ENCODE measurements at places on chromosomes 13 and 19.

GRCh38 chr19:40941481-40942219, 49.4 kb upstream of the CYP2B6 start:
- DNase-seq: no peak

GRCh38 chr13:45747071-45747470, 45.0 kb downstream of the CBY2 start:
- no peak for DNase-seq

DNA sequence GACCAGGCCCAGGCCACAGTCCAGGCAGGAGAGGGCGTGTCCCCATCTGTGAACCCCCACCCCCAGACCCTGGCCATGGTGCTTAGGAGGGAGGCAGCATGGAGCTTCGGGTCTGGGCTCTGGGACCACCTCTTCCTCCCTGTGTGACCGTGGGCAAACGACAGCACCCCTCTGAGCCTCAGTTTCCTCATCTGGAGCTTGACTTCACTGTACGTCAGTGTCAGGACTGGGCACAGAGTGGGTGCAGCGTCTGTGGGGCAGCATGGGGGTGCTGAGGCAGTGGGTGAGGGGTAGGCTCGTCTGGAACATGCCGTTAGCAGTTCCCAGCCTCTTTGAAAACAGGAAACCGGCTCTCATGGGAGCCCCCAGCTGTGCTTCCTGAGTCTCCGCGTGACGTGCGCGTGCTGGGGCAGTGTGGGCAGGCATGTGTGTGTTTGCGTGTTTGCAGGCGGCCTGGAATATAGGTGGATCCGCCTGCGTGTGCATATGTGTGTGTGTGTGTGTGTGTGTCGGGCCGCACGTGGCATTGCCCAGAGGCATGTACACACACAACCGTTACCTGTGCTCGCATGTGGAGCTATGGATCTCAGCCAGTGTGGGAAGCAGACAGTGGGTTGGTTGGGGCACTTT, 15.8 kb downstream of the ARRDC2 start:
- peak; percentile 32 for DNase-seq

- DNase-seq: no peak
Measured at GRCh38 chr13:112079696-112080095, 12.7 kb downstream of the SOX1 start.

- DNase-seq: no peak
Measured at GRCh38 chr13:69389899-69390298, 717.7 kb upstream of the ATXN8OS start.

GRCh38 chr13:30972888-30973377, 40.5 kb downstream of the TEX26 start:
- DNase-seq: no peak

GRCh38 chr13:92802776-92803175, 423.8 kb upstream of the GPC6 start:
- DNase-seq: no peak

DNA sequence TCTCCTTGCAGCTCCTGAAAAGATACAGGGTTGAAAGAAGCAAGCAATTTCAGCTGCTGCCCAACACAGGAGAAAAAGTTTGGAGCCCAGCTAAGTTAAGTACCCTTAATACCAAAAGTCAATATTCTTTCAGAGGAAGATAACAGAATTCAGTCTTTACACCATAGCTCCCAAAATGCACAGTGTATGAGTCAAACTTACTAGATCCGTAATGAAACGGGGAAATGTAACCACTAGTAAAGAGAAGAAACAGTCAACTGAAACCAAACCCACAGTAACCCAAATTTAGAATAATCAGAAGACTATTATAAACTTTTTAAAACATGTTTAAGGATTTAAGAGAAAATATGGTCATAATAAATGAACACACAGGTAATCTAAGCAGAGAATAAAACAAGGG, 45.2 kb downstream of the SUCLA2 start:
- no peak for DNase-seq

DNA sequence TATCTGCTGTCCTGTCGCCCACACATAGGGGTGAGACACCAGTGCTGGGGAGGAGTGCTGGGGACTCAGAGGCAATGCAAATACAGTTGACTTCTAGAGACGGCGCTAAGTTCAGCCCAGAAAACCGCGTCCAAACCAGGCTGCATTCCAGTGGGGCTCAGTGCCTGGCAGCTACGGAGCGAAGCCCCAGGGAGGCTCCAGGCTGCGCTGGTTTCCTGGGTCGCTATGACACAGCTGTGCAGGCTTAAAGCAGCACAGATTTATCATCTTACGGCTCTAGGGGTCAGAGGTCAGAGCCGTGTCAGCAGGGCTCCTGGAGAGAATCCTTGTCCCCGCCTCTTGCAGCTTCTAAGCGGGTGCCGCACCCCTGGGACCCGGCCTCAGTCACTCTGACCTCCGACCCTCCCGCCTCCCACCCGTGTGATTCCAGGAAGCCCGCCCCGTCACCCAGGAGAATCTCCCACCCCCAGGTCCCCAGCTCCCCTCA, 61.6 kb downstream of the ANKRD10 start:
- DNase-seq: no peak

GRCh38 chr19:17479325-17479791, 9.0 kb downstream of the SLC27A1 start:
- DNase-seq: no peak

GRCh38 chr19:51247972-51248590, 2.8 kb upstream of the SIGLECL1 start:
- no peak for DNase-seq

DNA sequence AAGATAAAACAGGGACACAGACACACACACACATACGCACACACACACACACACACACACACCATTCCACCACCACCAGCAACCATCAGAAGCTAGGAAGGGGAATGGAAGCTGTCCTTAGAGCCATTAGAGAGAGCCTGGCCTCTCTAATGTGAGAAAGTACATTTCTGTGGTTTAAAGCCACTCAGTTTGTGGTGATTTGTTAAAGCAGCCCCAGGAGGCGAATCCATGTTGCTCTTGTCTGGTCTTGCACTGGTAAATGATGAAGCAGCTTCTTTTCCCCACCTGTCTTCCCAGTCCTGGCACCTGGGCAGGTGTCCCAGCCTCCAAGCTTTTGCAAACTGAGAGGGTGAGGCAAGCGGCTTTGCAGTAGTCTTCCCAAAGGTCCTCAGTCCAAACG, 118.9 kb upstream of the KL start:
- DNase-seq: no peak

DNA sequence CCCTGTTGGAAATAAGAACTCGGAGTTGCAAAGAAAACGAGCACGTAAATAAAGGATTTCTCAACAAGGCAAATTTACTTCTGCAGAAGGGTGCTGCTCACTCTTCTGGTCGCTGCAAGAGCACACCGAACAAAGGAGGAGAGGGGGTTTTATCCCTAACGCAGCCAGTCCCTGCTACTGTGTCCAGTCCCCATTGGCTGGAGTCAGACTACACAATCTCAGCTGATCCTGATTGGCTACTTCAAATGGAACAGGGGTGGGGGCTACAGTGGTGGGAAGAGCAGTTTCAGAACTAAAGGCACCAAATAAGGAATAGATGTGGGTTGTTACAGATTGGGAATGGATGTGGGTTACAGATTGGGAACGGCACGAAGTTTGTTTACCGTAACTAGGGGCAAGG, 63.9 kb upstream of the MCF2L start:
- no peak for DNase-seq

DNA sequence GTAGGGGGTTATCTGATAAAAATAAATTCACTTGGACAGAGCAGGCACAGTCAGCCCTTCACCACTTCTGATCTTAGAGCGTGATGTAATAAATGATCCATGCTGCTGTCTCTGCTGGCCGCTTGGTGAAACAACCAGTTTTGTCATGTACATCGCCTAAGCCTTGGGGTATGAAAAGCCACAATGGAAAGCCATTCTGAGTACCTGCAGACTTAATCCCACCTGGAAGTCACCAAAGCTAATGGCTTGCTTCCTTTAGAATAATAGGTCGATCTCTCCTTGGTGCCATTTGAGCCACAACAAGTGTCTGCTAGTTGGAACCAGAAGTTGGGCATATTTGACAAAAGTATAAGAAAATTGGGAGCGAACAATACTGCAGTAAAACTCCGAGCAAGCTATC, 1649.7 kb upstream of the SPRY2 start:
- no peak for DNase-seq

DNA sequence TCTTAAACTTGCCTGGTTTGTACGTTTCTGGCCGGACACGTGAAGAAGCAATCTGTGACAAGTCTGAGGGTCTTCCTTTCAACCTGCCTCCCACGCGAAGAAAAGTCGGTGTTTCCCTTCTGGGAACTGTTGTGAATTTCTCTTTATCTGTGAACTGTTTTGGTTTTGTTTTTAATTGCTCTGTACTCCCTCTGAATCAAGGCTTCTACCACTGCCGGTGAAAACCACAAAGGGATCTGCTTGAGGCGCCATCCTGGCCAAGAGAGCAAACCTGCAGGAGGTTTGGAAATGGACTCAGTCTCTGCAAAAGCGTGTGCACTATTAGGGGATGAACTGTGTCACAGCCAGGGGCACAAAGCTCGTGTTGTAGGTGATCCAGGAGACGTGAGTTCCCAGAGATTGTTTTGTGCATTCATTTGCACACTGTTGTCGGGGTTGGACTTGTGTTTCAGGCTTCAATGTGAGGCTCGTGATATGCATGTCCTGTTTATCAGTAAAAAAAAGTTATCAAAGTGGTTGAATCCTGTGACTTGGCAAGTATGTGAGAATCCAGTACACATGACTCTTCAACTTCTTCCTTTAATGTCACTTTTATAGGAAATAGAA, 9.7 kb downstream of the SIGLEC8 start:
- DNase-seq: no peak

- no peak for DNase-seq
Measured at GRCh38 chr13:33158816-33159215, 126.7 kb downstream of the STARD13 start.

- DNase-seq: no peak
Measured at GRCh38 chr19:31534786-31535657, 185.8 kb upstream of the TSHZ3 start.

GRCh38 chr13:96575423-96576320, 418.6 kb downstream of the OXGR1 start:
- DNase-seq: no peak

DNA sequence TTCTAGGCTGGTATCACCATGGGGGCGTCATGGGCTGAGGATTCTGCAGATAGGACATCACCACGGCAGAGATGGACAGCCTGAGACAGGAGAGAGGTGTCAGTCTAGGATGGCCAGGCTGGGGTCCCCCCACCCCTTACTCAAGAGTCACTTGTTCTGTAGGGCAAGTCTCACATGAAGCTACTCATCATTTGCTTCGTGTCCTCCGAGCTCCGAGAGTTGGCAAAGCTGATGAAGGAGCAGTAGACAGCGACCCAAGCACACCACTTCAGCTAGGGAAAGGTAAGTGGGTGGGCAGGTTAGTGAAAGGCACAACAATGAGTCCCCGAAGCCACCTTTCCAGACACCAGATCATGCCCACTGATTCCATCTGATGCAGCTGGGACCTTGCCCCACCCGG, 1.7 kb downstream of the WDR83 start:
- DNase-seq: no peak

DNA sequence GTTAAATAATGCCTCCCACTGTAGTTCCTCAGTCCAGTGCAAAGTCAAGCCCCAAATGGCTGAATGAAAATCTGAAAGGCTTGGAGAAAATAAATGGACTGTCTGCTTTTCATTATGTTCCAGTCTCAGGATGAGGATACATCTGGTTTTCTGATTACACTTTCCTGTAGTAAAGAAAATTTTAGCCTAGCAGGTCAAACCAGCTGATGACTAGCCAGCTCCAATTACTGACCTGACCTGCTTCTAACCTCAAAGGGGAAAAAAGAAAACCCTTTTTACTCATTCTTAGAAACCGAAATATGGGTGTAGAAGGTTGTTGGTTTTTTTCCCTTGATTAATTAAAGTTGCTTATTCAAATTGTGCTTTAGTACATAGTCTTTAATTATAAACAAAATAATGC, 418.4 kb downstream of the EFNB2 start:
- no peak for DNase-seq

- no peak for DNase-seq
Measured at GRCh38 chr13:32645854-32646253, 59.6 kb downstream of the PDS5B start.

DNA sequence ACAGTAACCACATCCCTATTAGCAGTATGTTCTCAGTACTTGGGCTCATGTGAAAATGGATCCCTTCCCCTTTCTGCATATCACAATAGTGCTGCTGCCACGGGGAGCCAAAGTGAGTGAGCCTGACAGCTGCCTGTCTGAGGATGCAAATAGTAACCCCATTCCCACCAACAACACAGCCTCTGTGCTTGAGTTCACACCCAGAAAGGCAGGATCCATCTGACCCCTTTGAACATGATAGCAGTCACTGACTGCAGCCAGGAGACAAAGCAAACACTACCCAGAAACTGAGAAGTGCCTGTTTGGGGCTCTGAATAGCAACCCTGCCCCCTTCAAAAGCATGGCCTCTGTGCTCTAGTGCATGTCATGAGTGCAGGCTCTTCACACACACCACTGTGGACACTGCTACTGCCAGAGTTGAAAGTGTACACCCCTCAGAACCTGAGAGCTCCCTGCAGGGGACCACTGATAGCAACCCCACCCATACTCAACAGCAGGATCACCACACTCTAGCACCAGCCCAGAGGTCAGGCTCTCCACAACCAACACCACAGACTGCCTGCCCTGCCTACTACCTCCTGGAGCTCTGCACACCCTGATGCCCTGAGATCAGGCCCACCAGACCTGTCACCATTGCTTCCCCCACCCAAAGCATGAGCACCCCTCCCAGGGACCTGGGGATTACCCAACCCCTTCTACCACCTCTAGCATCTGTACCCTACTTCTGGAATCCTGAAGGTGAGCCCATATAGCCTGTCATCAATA, 1563.5 kb upstream of the PRR20A start:
- DNase-seq: no peak

DNA sequence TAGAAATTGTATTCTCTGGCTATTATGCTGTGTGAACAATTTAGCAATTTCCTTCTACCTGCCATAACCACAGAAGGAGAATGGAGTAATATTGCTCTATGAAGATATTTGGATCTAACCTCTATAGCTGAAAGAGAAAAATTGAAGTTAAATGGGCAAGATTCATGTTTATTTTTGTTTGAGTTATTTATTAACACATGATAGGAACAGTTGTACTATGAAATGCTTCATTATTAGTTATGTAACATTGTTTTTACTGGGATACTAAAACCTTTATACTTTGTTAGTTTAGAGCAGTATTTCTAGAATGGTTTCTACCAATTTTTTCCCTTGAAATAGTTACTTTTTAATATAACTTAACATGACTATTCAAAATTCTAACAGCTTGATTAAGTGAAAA, 27.3 kb upstream of the VWA8 start:
- no peak for DNase-seq

DNA sequence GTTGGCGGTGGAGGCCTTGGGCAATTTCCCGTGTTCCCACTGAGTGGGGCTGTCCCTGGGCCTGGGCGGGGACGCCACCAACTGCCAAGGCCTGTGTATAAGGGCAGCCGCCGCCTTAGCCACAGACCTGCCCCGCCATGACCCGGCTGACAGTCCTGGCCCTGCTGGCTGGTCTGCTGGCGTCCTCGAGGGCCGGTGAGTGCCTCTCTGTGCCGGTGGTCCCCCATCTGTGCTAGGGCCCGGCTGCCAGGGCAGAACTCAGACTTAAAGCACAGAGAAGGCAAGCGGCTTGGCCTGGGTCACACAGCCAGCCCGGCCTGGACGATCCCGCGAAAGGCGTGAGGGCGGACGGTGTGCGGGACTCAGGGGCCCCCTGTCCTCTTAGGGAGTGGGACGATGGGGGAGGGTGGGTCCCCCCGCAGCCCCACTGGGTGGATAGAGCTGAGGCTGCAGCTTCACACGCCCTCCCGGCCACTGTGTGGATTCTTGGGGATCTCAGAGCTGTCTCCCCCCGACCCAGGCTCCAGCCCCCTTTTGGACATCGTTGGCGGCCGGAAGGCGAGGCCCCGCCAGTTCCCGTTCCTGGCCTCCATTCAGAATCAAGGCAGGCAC, at the start of gene AZU1:
Gene AZU1 (plus strand): TSS at position 128 of the 612 bp plus-strand sequence. CDS start 10 bp downstream, at position 138.
- DNase-seq: no peak
